KBM-7 (cell line): ENCODE measurements at places on chromosomes 5 and 9.

GRCh38 chr5:420632-421286, 22.2 kb upstream of the EXOC3 start:
- no peak for DNase-seq

DNA sequence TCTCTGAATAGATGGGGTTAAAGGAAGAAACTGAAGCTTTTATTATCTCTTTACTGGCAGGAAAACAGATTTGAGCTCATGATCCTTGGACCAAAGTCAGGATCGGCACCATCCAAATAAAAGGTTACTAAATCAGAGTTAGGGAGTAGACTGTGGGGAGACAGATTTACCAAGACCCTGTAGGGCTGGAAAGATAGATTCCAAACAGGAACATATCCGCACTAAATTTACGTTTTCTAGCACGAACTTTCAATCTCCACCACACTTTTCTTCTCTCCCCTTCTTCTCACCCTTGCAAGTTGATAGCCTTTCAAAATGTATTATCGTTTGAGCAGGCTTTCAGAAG, 120.0 kb upstream of the HMHB1 start:
- DNase-seq, result no peak

DNA sequence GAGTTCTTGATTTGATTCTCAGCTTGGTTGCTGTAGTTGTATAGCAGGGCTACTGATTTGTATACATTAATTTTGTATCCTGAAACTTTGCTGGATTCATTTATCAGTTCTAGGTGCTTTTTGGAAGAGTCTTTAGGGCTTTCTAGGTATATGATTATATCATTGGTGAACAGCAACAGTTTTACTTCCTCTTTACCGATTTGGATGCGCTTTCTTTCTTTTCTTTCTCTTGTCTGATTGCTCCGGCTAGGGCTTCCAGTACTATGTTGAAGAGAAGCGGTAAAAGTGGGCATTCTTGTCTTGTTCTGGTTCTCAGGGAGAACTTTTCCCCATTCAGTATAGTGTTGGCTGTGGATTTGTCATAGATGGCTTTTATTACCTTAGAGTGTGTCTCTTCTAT, 158.9 kb downstream of the SAXO1 start:
- DNase-seq, result no peak

DNA sequence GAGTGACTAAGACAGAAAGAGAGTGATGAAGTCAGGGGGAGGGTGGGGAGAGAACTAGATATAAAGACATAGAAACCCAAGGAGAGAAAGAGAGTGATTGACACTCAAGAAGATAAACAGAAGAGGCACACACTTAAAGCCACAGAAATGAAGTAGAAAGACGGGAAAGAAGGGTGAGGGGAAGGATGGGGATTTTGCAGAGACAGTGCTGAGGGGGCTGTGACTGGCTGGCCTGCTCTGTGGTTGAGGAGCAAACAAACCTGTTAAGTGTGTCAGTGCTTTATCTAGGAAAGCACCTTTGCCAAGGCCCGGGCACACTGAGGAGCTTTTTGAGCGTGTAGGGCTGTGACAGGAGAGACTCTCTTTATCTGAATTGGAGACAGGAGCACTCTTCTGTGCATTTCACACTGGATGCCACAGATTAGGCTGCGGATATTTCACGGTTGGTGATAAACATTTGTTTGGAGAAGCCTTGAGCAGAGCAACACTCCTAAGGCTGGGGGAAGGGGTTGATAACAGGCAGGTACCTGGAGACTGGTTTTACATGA, 109.1 kb downstream of the DOCK2 start:
- DNase-seq, result no peak

GRCh38 chr9:6894135-6894534, 136.4 kb downstream of the KDM4C start:
- DNase-seq, result no peak

- DNase-seq, result no peak
Measured at GRCh38 chr5:81081461-81081835, 121.3 kb downstream of the RASGRF2 start.

DNA sequence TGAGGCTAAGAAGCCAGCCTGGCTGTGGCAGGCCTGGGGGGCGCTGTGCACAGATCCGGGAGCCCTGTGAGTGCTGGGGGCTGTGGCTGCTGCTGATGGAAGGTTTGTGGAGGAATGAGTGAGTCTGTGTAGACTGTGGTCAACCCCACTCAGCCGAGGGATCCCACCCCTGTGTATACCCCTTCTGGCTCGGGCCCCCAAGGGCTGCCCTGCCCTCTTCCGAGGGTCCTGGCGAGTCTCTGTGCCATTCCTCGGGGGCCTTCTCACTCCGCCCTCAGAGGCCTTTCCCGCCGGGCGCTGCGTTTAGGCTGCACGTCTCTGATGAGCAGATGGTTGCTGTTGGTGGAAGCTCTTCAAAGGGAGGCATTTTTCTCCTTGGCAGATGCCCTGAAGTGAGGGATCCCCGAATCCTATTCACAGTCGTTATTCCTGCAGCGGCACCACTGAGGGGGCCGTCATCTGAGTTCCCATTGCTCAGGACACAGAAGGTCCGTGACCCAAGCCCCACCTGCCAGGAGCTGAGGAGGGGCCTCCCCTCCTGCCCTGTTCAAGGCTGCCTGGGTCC, 94.1 kb downstream of the RXRA start:
- DNase-seq, result no peak

GRCh38 chr9:12846035-12846434, 71.2 kb downstream of the LURAP1L start:
- no peak for DNase-seq

- DNase-seq, result no peak
Measured at GRCh38 chr5:30194595-30194994, 998.9 kb upstream of the CDH6 start.

GRCh38 chr5:176590035-176590717, 19.8 kb downstream of the GPRIN1 start:
- no peak for DNase-seq
